Neural crest cell (in vitro differentiated cells): ENCODE measurements at places on chromosomes 16 and 17. TPM values are rescaled to one million over a fixed set of nuclear protein-coding genes. Genes with fewer than 3 reads are reported as not detected.

Gene ITGAD
- total RNA-seq = not detected in 2 replicates

- DNase-seq = no peak
- H3K27me3 ChIP-seq = peaks cover 29% of the 10 kb centered on the region
- no peaks in the 10 kb centered on the region for H3K36me3 ChIP-seq
- H3K4me1 ChIP-seq = no peaks in the 10 kb centered on the region
- H3K4me3 ChIP-seq = no peak overlapping the region
Observed at GRCh38 chr16:85850344-85850880, 48.5 kb upstream of the IRF8 start.

DNA sequence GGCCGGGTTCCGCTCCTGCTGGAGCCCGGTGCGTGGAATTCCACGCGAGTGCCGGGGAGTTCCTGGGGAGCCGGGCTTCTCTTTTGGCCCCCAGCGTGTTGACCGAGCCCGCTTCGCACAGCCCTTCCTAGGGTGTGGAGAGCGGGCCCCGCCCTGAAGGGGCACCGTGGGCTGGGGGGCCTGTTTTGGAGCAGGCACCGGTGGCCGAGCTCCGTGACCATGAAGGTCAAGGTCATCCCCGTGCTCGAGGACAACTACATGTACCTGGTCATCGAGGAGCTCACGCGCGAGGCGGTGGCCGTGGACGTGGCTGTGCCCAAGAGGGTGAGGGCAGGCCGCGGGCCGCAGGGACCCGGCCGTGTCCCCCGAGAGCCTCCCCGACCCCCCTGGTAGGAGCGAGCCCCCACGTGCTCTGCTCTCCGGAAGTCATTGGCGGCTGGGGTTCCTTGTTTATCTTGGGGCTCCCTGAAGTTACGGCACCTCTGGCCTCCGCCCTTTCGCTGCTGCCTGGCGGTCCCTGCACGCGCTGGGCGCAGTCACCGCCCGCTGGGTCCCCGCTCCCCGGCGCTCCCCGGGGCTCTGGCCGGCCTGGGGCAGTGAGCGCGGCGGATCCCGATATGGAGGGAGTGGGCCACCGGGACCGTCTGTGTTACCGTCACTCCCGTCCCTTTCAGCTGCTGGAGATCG is 528 bp downstream of the HAGHL start:
- H3K27ac ChIP-seq = no peak overlapping the region
- H3K36me3 ChIP-seq = no peaks in the 10 kb centered on the region
- H3K4me1 ChIP-seq = no peaks in the 10 kb centered on the region

DNA sequence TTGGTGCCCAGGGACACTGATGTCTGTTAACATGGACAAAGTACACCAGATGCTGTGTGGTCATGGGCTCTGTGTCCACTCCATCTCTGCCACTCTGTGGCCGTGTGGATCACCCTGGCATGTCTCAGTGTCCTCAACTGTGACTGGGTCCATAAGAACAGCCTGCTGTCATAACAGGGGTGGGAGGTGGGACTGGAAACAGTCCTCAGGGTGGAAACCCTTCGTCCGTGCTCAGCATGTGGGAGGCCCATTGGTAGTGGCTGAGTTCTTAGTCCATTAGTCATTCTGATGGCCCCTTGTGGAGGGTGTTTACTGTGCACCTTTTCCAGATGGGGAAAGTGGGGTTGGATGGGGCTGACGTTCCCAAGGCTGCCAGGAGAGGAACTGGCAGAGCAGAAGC is 12.8 kb downstream of the FLYWCH2 start:
- no peaks in the 10 kb centered on the region for H3K27me3 ChIP-seq
- no peak overlapping the region for H3K4me3 ChIP-seq
- DNase-seq = no peak
- no peak overlapping the region for H3K27ac ChIP-seq

- no peaks in the 10 kb centered on the region for H3K36me3 ChIP-seq
- H3K4me1 ChIP-seq = peaks cover under 1% of the 10 kb centered on the region
- H3K27ac ChIP-seq = no peak overlapping the region
- DNase-seq = no peak
- H3K27me3 ChIP-seq = no peaks in the 10 kb centered on the region
Observed at GRCh38 chr16:59053911-59054310, 319.8 kb upstream of the GOT2 start.

DNA sequence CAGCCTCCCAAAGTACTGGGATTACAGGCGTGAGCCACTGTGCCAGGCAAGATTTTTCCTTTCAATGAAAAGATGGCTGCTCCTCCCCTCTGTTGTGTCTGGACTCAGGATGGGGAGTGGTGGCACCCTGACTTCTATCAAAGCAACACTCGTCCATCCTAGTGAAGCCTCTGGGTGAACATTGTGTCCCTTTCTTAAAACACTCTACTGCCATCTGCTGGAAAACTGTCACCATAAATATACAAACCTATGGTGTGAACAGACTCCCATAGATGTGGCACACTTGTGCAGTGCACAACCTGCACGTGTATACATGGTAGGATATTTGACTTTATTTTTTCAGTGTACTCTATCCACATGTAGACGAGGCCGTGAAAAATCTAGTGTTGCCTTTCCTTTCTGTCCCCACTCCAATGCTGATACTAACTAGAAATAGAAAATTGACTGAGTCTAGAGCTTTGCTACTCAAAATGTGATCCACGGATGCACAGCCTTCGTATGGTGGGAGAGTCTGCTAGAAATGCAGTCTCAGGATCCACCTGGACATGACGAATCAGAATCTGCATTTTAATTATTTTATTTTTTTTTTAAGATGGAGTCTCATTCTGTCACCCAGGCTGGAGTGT is 55.9 kb upstream of the PLCG2 start:
- H3K4me1 ChIP-seq = peaks cover 9% of the 10 kb centered on the region
- H3K27ac ChIP-seq = no peak overlapping the region
- H3K27me3 ChIP-seq = peaks cover 3% of the 10 kb centered on the region
- no peaks in the 10 kb centered on the region for H3K36me3 ChIP-seq
- peak; percentile 51 for DNase-seq

- DNase-seq = no peak
- no peaks in the 10 kb centered on the region for H3K27me3 ChIP-seq
- H3K4me1 ChIP-seq = no peaks in the 10 kb centered on the region
- H3K36me3 ChIP-seq = peaks cover 4% of the 10 kb centered on the region
- no peak overlapping the region for H3K4me3 ChIP-seq
Observed at GRCh38 chr17:65794572-65794971, 233.1 kb upstream of the AXIN2 start.

Gene MRPL27
- total RNA-seq = 70.4 and 72.2 TPM in 2 replicates

Gene TLCD3A
- total RNA-seq = 20.9 and 22.5 TPM in 2 replicates

DNA sequence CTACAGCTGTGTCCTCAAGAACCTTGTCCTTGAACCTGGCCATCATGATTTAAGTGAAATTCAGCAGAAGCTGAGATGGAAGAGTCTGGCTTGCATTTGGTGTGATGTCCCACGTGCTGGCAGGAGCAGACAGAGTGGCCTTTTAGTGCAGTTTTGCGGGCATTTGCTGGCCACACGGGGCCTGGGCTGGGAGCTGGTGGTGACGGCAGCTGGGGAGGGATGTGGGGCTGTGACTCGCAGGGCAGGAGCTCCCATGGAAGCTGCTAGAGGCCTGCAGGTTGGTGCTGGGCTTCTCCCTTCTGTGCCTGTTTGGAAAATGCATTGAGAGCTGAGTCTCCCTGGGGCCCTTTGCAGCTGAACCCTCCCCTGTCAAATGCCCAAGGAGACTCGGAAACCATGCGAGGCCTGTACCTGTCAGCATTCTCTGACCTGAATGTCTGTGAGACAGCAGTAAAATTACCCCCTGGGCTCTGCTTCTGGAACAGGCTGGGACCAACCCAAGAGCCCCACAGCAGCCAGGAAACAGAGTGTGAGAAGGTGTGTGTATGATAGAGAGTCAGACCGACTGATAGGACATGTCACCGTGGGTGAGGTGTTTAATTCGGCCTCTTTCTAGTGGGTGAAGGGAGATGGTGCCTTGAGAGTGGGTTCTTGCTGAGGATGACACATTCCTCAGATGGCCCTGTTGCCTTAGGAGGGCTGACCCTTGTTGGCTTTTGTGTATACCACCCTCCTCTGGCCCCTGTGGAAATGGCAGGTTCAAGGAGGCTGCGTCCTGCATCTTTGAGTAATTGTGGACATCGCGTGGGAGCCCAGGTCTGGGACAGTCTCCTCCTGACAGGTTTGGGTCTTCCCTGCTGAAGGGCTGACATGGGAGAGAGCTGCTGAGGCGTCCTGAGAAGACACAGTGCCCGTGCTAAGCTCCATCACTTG is 145.5 kb downstream of the MSI2 start:
- H3K4me3 ChIP-seq = peak overlapping the region; percentile 17
- DNase-seq = no peak
- peaks cover 2% of the 10 kb centered on the region for H3K36me3 ChIP-seq
- H3K27ac ChIP-seq = peak overlapping the region; percentile 73

GRCh38 chr17:66312912-66313311 is 10.5 kb downstream of the PRKCA start:
- H3K36me3 ChIP-seq = peaks cover 9% of the 10 kb centered on the region
- H3K27me3 ChIP-seq = no peaks in the 10 kb centered on the region
- H3K4me3 ChIP-seq = no peak overlapping the region
- peaks cover 21% of the 10 kb centered on the region for H3K4me1 ChIP-seq
- DNase-seq = no peak

Gene CALB2
- not detected in 2 replicates for total RNA-seq

GRCh38 chr17:17406225-17406624 is 70.6 kb upstream of the MED9 start:
- H3K27me3 ChIP-seq = no peaks in the 10 kb centered on the region
- H3K27ac ChIP-seq = no peak overlapping the region
- DNase-seq = no peak

Gene MSLN
- total RNA-seq = not detected in 2 replicates

Gene SOCS7
- 35.3 and 37.9 TPM in 2 replicates for total RNA-seq

- H3K36me3 ChIP-seq = peaks cover 5% of the 10 kb centered on the region
- no peaks in the 10 kb centered on the region for H3K27me3 ChIP-seq
- no peak overlapping the region for H3K4me3 ChIP-seq
- no peak for DNase-seq
- peak overlapping the region; percentile 76 for H3K27ac ChIP-seq
Observed at GRCh38 chr17:66675991-66676371, 158.9 kb upstream of the CACNG5 start.

GRCh38 chr17:74437702-74438101 is 5.8 kb downstream of the GPRC5C start:
- H3K27me3 ChIP-seq = peaks cover 36% of the 10 kb centered on the region
- peaks cover 11% of the 10 kb centered on the region for H3K4me1 ChIP-seq
- H3K27ac ChIP-seq = no peak overlapping the region

- no peak for DNase-seq
- no peaks in the 10 kb centered on the region for H3K27me3 ChIP-seq
- H3K27ac ChIP-seq = peak overlapping the region; percentile 1
- peak overlapping the region; percentile 8 for H3K4me3 ChIP-seq
Observed at GRCh38 chr17:29870836-29871465, 59.1 kb downstream of the SSH2 start.

Gene C16orf96
- 0.30 and 0.32 TPM in 2 replicates for total RNA-seq

DNA sequence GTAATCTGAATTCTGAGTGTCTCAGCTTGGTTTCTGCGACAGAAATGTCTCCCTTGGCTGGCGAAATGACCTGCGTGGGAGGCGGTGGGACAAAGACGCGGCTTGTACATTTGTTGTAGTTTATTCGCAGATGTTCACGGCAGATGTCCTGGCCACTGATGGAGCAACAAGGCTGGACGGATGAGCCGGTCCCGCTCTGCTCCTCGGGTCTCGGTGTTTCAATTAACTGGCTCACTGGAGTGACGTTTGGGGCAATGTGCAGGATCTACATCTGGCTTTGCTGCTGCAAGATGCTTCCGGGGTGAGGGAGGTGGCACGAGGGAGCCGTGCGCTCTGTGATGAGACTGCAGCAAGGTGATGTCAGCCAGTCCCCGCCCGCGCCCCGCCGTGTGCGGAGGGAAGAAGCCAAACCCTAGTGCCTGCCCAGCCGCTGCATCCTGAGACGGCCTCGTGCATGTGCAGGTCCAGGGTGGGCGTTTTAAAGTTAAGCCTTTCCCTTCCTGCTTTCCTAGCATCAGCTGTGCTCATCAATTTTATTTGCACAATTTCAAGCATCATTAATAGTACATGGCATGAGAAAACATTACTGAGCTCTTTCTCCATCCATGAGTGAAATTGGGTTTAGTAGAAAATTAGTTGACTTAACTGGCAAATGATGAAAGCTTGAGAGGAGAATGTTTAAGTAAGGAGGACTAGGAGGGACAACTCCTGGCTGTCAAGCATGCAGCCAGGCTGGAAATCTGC is 44.4 kb downstream of the MGAT5B start:
- H3K27ac ChIP-seq = no peak overlapping the region
- no peak for DNase-seq
- no peaks in the 10 kb centered on the region for H3K4me1 ChIP-seq
- no peak overlapping the region for H3K4me3 ChIP-seq

DNA sequence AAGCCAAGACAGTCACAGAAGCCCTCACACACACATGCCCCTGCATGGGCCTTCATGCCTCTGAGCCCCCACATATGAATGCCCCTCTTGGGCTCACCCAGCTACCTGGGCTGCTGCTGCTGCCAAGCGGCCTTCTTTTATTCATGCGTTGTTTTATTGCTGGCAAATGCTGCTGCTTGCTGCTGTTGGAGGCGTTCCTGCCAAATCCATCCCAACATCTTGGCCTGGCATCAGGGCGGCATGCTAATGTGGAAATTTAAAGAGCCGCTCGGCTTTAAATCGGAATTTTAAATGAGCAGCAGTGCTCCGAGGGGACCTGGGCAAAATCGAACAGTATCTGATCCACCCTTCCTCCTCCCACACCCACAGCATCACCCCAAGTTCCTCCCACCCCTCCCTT is 39.0 kb downstream of the NEUROD2 start:
- H3K27ac ChIP-seq = no peak overlapping the region
- peaks cover 13% of the 10 kb centered on the region for H3K4me1 ChIP-seq
- H3K4me3 ChIP-seq = peak overlapping the region; percentile 31
- peaks cover 14% of the 10 kb centered on the region for H3K36me3 ChIP-seq
- H3K27me3 ChIP-seq = no peaks in the 10 kb centered on the region

Gene CDRT15L2
- not detected in 2 replicates for total RNA-seq

DNA sequence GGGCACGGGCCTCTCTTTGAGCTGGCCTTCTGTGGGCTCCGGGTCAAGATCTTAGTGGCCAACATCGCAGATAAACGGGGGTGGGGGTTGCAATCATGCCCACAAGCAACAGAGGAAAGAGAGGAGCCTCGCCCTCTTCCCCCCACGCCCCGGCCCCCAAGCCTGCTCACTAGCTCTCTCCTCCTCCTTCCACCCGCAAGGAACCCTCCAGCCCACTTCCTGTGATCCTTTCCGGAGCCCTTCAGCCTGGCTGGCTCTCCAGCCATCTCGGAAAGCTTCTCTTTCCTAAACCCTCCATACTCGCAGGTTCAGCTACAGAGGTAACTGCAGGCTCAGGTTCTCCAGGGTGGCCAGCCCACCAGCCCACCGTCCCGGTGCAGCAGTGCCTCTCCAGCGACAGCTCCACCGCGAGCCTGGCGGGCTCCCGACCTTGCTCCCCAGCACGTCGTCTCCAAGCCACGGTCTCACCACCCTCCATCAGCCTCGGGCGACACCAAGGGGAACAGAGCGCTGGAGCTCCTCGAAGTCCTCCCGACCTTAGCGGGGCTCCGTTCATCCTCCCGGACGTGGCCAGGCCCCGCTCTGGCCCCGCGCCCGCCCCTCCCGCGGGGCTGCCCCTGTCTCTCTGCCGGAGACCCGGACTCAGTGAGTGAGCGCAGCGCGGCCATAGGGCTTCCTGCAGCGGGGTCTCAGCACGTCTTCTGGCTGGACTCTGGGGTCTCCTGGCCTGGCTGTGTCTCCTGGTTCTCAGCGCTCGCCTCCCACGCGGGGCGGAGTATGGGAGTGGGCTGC is 12.9 kb upstream of the ODF4 start:
- H3K27me3 ChIP-seq = peaks cover 38% of the 10 kb centered on the region
- no peaks in the 10 kb centered on the region for H3K36me3 ChIP-seq
- peak; percentile 26 for DNase-seq
- no peak overlapping the region for H3K27ac ChIP-seq
- H3K4me1 ChIP-seq = peaks cover 14% of the 10 kb centered on the region
